ENCODE measurements at places on chromosomes 7 and 10.

DNA sequence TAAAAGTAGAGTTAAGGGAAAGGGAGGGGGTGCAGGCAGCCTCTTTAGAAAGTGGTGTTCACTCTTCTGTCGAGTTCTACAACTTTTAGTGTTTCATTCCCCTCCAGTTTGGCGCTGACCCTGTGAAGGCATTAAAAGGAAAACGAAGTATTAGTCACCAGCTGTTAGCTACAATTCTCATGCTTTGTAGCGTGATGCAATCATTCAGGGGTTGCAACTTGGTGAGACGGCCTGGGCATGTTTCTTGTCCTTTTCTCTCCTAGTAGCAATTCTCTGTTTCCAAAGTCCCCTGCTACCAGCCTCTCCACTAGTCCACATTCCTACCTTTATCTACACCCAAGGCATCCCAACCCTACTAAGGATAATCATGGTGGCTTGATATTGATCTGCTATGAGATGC is 33.7 kb upstream of the DGKI start:
- no peak for DNase-seq

GRCh38 chr10:92756201-92757065 is 66.7 kb downstream of the HHEX start:
- DNase-seq: no peak

- DNase-seq: no peak
Observed at GRCh38 chr10:16360425-16360824, 76.4 kb upstream of the PTER start.

DNA sequence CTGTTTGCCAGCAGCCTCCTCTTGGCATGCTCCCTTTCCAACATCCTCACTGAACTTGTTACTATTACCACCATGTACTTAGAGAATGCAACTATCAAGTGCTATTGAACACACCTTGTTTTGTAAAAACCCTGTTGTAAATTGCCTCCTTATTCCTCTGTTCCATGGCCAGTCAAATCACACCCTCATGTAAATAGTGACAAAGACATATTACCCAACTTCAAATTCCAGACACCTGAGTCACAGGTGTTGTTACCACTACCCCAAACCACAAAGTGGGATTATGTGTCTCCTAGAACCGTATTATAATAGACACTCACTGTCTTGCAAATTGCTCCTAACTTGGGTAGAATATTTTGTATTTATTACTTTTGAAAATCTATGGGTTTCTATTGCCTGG is 263.2 kb upstream of the C7orf33 start:
- no peak for DNase-seq

GRCh38 chr7:77330169-77330882 is 85.8 kb downstream of the GSAP start:
- DNase-seq: no peak

DNA sequence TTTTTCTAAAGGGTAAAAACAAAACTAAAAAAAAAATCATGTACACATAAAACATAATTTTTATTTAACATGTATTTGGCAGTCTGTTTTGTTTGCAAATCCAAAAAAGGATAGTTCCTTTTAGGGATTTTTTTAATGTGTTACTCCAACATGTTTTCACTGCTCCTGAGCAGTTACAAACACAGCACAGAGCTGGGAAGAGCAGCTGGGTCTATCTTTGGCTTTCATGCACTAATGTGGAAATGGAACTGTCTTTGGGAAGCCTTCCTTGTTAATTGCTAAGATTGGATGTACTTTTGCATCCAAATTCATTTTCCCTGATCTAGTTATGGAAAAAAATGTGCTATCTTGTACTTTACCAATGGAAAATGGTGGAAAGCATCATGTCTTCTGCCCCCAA is 1035.1 kb downstream of the CNTNAP2 start:
- no peak for DNase-seq
